Placental pericyte (primary cell): ENCODE measurements at places on chromosomes 2 and 18. TPM values are rescaled to one million over a fixed set of nuclear protein-coding genes. Genes with fewer than 3 reads are reported as not detected.

Gene GATA6
- total RNA-seq = 7.7 and 16.4 TPM in 2 replicates

Gene ODC1
- total RNA-seq = 111 and 216 TPM in 2 replicates

Gene ANKRD62
- total RNA-seq = not detected in 2 replicates

Gene SCG2
- total RNA-seq = 3.0 and 5.3 TPM in 2 replicates

Gene ZAP70
- total RNA-seq = 0.43 TPM in 1 of 2 replicates, not detected in the other

Gene MC5R
- total RNA-seq = not detected in 2 replicates

Gene COL3A1
- total RNA-seq = 1,404 and 7,536 TPM in 2 replicates

Gene HOXD12
- total RNA-seq = 0.22 TPM in 1 of 2 replicates, not detected in the other

Gene TNS1
- 48.1 and 164 TPM in 2 replicates for total RNA-seq

Gene YES1
- total RNA-seq = 53.8 and 82.8 TPM in 2 replicates

Gene IL18RAP
- total RNA-seq = not detected in 2 replicates

Gene EVA1A
- total RNA-seq = 36.5 and 51.3 TPM in 2 replicates

Gene C1GALT1C1L
- 0.29 TPM in 1 of 2 replicates, not detected in the other for total RNA-seq

Gene ANKRD53
- 0.72 and 1.3 TPM in 2 replicates for total RNA-seq

Gene LYPD1
- total RNA-seq = 5.5 and 108 TPM in 2 replicates

Gene GALR1
- not detected in 2 replicates for total RNA-seq

Gene TNFAIP6
- total RNA-seq = 38.1 and 44.2 TPM in 2 replicates

Gene CHRND
- total RNA-seq = not detected in 2 replicates

Gene SIX3
- total RNA-seq = not detected in 2 replicates

Gene ANKRD23
- total RNA-seq = 1.1 and 1.3 TPM in 2 replicates

Gene ABCG5
- not detected in 2 replicates for total RNA-seq

Gene CNDP1
- total RNA-seq = 0.22 TPM in 1 of 2 replicates, not detected in the other

Gene YWHAQ
- total RNA-seq = 294 and 424 TPM in 2 replicates

Gene PARD3B
- total RNA-seq = 26.0 and 26.9 TPM in 2 replicates

Gene GRB14
- not detected in 2 replicates for total RNA-seq
